ENCODE measurements at places on chromosomes 4 and X. TPM values are rescaled to one million over a fixed set of nuclear protein-coding genes. Genes with fewer than 3 reads are reported as not detected.

GRCh38 chrX:131649741-131650140 is 105.9 kb downstream of the OR13H1 start:
- DNase-seq: no peak

GRCh38 chr4:89273741-89274141 is 33.9 kb downstream of the GPRIN3 start:
- no peak for DNase-seq

DNA sequence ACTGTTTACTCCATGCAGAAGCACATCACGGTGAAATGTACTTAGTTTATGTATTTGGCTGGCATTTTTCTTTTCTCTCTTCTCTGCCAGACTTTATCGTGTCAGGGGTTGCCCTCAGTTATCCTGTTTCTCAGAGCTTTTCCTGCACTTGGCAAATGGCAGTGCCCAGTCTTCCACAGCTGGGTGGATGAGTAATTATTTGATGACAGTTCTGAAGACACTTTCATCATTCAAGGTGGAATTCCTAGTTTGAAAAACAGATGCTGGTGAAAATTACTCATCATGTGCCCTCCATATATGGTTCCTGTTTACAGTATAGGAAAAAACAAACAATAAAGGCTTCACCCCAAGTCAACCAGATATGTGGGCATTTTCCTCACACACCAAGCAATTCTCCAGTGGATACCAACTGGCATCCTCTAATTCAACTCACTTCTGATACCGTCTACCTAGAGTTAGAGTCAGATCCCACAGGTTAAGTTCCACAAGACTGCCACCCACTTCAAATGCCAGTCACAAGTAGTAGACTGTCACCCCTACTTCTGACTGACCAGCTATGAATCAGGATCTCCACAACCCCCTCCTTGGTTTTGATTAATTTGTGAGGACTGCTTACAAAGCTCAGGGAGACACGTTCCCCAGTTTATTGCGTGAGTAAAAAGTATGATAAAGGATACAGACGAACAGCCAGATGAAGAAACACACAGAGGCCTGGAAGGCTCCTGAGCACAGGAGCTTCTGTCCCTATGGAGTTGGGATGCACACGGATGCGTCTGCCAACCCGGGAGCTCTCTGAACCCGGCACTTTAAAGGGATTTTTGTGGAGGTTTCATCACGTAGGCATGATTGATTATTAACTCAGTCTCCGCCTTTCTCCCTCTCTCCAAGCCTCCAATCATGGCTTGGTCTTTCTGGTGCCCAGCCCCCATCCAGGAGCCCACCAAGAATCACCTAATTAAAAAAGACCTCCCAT is 72.9 kb downstream of the CLDN34 start:
- peak; percentile 19 for DNase-seq

DNA sequence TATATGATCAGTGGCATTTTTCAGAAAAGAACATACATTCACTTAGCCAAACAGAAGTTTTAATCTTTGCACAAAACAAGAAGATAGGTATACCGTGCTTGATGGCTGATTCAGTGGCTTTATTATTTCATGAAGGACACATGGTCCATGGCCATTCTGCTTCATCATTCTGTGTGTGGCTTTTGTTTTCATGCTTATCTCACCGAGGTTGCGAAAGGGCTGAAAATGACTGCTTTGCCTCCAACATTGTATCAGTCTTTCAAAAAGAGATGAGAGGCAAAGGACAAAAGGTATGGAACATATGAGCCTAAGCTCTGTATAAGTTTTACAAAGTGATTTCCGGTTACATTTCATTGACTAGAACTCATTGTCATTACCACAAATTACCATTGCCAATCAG is 541.1 kb downstream of the RAB28 start:
- no peak for DNase-seq

GRCh38 chr4:169627307-169627706 is 6.9 kb downstream of the CLCN3 start:
- no peak for DNase-seq

GRCh38 chrX:100717363-100717762 is 14.6 kb downstream of the SYTL4 start:
- no peak for DNase-seq

- no peak for DNase-seq
Measured at GRCh38 chr4:99324361-99324760, 3.2 kb upstream of the ADH1B start.

- DNase-seq: no peak
Measured at GRCh38 chr4:67109276-67109675, 436.0 kb downstream of the CENPC start.

GRCh38 chr4:89800012-89800516 is 36.9 kb downstream of the SNCA start:
- DNase-seq: peak; percentile 13

GRCh38 chr4:161577579-161578301 is 586.1 kb downstream of the FSTL5 start:
- peak; percentile 68 for DNase-seq

DNA sequence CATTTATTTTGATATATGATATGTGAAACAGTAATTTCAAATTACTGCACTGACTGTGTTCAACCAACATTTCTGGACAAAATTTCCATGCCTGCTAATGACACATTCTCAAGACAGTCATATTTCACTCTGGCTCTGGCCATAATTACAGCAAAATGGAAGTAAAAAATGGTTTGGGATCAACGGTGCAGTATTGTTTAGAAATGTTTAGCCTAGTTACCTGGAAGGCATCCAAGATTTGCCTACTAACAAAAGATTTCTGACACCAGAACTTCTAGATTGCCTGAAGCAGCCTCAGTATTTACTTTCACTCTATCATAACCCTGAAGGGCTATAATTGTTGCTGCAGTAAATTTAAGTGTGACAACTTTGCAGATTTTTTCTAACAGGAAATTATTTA is 416.3 kb downstream of the PCDH10 start:
- DNase-seq: peak; percentile 88

- peak; percentile 18 for DNase-seq
Measured at GRCh38 chr4:113810906-113811305, 49.4 kb upstream of the CAMK2D start.

DNA sequence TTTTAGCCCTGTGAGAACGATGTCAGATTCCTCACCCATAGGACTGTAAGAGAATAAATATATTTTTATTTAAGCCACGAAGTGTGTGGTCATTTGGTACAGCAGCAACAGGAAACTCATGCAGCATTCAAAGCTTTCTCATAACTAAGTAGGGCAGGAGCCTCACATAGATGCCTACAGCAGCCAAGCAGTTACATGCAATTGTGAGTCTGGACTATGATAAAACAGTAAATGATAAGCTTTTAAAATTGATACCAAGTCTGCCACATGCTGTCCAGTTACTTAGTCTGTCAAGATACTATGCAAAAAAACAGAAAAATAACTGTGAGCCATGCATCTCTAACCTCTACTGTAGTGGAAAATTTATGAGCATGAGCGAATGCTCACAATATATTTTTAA is 359.6 kb downstream of the HS3ST1 start:
- no peak for DNase-seq

- DNase-seq: no peak
Measured at GRCh38 chr4:73308286-73308685, 49.7 kb upstream of the ANKRD17 start.

- DNase-seq: no peak
Measured at GRCh38 chr4:109044431-109044830, 258.0 kb downstream of the COL25A1 start.

DNA sequence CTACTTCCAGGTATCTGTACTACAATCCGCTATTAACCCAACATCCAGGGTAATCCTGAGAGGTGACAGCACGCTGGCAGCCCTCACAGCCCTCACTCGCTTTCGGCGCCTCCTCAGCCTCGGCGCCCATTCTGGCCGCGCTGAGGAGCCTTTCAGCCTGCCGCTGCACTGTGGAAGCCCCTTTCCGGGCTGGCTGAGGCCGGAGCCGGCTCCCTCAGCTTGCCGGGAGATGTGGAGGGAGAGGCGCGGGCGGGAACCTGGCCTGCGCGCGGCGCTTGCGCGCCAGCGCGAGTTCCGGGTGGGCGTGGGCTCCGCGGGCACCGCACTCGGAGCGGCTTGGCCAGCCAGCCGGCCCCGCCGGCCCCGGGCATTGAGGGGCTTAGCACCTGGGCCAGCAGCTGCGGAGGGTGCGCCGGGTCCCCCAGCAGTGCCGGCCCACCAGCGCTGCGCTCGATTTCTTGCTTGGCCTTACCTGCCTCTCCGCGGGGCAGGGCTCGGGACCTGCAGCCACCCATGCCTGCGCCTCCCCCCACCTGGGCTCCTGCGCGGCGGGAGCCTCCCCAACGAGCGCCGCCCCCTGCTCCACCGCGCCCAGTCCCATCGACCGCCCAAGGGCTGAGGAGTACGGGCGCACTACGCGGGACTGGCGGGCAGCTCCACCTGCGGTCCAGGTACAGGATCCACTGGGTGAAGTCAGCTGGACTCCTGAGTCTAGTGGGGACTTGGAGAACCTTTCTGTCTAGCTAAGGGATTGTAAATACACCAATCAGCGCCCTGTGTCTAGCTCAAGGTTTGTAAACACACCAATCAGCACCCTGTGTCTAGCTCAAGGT is 87.3 kb downstream of the PRSS12 start:
- DNase-seq: no peak

Gene CXCL8
- total RNA-seq: 26.7 TPM

Gene SH3TC1
- total RNA-seq: 2.2 TPM

Gene SLC7A11
- 181 TPM for total RNA-seq

Gene MAGEB3
- not detected for total RNA-seq

Gene CENPE
- total RNA-seq: 17.0 TPM

Gene FSTL5
- 0.14 TPM for total RNA-seq

Gene SHOX
- total RNA-seq: 0.08 TPM

Gene RHOXF2
- not detected for total RNA-seq

Gene PABPC5
- 7.6 TPM for total RNA-seq

Gene ZGRF1
- 10.4 TPM for total RNA-seq

Gene FOXO4
- total RNA-seq: 2.5 TPM

Gene IL2RG
- total RNA-seq: not detected

Gene SMIM10
- 7.6 TPM for total RNA-seq

Measured in H4 (cell line).